ENCODE measurements at places on chromosomes 3 and 15.

DNA sequence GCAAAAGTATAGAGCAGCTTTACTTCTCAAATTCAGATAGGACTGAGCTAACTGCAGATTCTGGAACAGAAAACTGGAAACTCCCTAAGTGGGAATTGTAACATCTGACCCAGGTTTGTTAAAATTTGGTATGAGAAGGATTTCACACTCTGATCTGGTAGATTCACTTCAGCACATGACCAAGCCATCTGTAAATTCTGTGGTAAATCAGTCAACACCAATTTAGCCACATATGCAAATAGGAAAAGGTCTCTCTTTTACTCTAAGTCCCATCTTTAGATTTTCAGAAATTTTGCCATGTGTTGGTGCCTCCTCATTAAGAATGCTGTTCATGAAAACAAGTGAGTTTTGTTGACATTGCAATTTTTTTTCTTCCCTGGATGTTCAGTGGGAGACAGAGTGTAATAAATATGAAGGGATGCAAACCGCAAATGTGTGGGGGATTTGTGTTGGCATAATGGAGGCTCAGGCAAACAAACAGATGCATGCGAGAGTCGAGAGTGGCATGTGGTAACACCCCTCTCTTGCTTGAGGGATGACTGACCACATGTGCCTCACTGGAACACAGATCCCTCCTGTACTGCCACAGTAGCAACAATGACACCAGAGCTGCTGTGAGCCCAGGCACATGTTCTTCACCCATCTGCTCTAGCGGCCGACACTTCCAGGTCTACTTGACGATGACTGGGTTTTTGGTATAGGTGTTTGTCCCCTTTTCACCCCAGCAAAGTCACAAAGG lies 146.6 kb downstream of the FEZF2 start:
- DNase-seq: no peak

GRCh38 chr15:36284911-36285310 lies 294.5 kb upstream of the CDIN1 start:
- DNase-seq: no peak

DNA sequence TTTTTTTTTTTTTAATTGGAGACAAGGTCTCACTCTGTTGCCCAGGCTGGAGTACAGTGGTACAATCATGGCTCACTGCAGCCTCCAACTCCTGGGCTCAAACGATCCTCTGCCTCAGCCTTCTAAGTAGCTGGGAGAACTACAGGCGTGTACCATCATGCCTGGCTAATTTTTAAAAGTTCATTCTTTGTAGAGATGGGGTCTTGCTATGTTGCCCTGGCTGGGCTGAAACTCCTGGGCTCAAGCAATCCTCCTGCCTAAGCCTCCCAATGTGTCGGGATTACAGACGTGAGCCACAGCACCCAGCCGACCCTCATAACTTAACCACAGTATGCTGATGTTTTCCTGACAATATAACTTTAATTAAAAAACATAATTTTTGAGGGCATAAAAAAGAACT lies 24.3 kb downstream of the IL17RD start:
- DNase-seq: no peak

- DNase-seq: no peak
Measured at GRCh38 chr15:62711691-62712454, 330.7 kb upstream of the TPM1 start.

DNA sequence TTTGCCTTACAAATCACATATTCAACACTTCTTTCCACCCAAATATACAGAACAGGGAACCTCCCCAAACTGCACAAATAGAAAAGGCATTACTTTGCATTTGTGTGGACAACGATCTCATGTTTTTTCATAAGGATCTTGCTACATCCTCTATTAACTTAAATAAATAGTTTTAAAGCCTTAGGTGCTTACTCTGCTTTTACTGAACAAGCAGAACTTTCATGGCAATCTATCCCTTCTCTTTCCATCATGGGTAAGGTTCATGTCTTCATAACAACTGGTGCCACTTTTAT lies 18.1 kb downstream of the SIAH2 start:
- no peak for DNase-seq

GRCh38 chr3:52150357-52150756 lies 3.9 kb downstream of the POC1A start:
- DNase-seq: no peak

DNA sequence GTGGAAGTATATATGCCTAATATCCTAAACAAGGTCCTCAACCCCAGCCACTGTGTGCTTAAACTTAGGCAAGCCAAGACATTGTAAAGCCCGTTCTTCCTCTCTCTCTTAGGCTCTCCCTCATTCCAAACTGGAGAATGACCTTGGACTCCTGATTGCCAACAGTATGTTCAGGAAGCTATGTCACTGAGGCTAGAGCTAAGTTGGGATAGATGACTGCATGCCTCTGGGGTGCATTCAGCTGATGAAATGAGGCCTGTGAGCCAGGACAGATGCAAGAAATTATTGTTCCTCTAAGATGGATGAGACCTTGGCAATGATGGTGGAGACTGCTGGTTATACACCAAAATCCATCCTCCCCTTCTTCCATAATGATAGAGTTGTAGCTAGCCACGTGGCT lies 27.9 kb upstream of the TBC1D21 start:
- no peak for DNase-seq

- no peak for DNase-seq
Measured at GRCh38 chr3:100072326-100073048, 41.8 kb downstream of the FILIP1L start.

DNA sequence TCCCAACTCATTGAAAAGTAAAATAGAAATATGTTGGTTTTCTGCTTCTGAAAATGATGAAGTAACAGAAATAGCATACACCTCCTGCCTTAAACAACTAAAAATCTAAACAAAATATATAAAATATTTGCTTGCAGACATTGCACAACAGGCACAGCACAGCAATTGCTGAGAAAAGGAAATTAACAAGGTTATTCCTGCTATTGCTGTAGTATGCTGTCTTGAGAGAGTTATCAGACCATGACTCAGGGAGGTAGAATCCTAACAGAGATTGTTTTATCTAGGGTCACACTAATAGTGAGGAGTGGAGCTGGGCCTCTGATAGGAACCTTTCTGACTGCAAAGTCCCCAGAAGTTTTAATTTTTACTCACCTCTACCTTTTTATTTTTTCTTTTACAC lies 72.6 kb downstream of the ZBTB20 start:
- DNase-seq: no peak

DNA sequence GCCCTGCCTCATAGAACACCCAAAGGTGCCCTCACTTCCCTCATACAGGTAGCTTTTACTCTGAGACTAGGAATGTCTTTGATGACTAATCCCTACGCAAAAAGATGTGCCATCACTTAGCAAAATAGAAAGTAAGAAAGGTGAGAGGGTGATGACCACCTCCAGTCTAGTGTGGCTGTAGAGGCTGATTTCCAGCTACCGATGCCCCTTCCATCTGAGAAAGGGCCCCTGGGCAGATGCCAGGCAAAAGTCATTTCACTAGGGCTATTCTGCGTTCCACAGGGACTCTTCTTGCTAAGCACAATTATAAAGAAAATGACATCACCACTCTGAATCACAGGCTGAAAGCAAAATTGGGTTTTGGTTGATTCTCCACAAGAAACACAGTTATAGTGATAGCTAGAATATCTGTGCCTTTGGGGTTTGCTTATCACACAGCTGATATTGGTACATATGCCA lies 77.4 kb downstream of the RBPMS2 start:
- no peak for DNase-seq

DNA sequence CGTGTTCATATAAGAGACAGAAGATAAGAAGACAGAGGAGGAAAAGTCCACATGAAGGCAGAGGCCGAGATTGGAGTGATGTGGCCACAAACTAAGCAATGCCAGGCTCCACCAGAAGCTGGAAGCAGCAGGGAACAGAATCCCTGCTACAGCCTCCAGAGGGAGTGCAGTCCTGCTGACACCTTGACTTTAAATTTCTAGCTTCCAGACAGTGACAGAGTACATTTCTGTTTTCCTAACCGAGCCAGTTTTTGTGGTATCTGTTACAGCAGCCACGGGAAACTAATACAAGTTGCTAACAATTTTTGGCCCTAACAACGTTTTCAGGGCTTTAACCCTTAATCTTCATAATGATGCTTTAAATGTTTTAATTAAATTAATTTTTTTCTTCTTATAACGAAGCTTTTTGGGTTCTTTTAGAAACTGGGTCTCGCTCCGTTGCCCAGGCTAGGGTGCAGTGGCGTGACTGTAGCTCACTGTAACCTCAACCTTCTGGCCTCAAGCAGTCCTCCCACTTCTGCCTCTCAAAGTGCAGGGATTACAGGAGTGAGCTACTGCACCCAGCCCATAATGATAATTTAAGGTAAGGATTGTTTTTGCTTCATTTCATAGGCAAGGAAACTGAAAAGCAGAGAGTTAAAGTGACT lies 202.3 kb upstream of the PROK2 start:
- DNase-seq: no peak

- DNase-seq: no peak
Measured at GRCh38 chr3:179672918-179673317, 20.1 kb downstream of the USP13 start.

GRCh38 chr15:55897560-55898336 lies 95.7 kb downstream of the NEDD4 start:
- no peak for DNase-seq

GRCh38 chr15:48537271-48538113 lies 108.0 kb downstream of the FBN1 start:
- no peak for DNase-seq

- no peak for DNase-seq
Measured at GRCh38 chr15:56410721-56411120, 45.5 kb downstream of the TEX9 start.

DNA sequence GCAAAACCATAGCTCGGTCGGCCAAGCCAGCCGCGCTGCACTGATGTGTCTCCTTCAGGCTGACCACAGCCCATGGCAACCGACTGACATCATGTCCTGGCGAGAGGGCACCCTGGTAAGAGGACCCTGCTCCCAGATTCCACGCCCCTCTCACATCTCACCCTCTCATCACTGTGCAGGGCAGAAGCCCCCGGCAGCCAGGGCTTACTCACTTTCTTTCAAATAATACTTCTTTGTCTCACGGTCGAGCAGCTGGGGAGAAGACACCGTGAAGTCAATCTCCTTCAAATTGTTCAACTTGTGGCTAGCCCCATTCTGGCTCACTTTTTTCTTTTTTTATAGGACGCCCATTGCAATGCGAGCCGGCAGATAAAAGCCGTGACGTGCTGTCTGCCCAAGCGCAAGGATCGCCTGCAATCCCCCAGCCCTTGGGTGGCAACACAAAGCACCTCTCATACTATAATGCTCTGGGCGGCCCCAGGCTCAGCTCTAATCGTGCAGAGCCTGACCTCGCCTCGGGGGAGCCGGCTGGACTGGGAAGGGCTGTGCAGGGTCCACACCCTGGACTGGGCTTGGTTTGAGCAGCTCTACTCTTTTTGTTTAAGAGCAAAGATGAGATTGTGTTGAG lies 33.6 kb downstream of the VGLL4 start:
- DNase-seq: no peak

GRCh38 chr3:181328346-181328745 lies 338.8 kb upstream of the DNAJC19 start:
- DNase-seq: no peak

GRCh38 chr3:73448761-73449301 lies 175.9 kb downstream of the PDZRN3 start:
- no peak for DNase-seq

DNA sequence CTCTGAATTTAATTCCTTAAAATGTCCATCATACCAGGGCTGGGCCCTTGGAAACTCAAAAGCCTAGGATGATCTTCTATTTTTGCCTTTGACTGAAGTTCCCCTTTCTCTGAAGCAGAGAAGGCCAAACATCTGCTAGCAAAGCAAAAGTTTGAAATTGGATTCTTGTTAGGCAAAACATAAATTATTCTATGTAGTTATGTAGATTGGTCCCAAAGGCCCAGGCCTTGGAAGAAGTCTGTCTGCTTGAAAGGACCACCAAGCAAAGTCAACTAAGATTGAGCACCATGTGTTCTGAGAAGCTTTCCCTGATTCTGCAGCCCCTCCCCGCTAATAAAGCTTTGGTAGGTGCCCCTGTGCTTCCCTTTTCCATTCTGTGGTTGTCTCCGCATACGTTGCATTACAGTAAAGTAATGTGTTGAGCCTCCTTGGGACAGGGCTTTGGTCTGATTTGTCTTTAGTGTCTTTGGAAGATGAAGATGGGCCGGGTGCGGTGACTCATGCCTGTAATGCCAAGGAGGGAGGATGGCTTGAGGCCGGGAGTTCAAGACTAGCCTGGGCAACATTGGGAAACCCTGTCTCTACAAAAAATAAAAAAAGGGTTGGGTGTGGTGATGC lies 56.4 kb downstream of the RPL39L start:
- no peak for DNase-seq

- no peak for DNase-seq
Measured at GRCh38 chr3:179743913-179744312, 91.1 kb downstream of the USP13 start.

All from cortex of kidney (tissue), 1 donor.